Activated CD8-positive, alpha-beta memory T cell treated with anti-CD3 and anti-CD28 coated beads, Interleukin-2, amount 10 ng/mL, durations not matched to agents 7 days and 5 days (primary cell): ENCODE measurements at places on chromosomes 11 and 22.

DNA sequence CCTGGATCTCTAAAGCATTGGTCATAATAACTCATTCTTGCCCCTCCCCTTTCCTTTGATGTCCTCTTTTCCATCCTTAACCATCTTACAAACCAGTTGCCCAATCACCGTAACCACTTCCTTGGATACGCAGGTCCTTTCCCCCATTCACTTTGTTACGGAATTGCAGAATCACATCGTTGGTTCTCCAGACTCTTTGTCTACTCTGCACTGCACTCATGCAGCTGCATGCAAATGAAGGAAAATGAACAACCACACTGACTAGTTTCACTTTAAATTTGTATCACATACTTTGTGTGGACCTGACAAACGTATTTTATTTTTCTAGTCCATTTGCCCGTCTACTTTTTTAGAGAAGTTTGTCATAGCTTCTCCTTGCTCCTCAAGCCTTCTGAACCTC, 69.9 kb downstream of the SLC5A12 start:
- no peak overlapping the region for H3K4me3 ChIP-seq
- H3K4me1 ChIP-seq: no peaks in the 10 kb centered on the region
- no peaks in the 10 kb centered on the region for H3K27me3 ChIP-seq
- H3K36me3 ChIP-seq: no peaks in the 10 kb centered on the region
- no peak for DNase-seq

DNA sequence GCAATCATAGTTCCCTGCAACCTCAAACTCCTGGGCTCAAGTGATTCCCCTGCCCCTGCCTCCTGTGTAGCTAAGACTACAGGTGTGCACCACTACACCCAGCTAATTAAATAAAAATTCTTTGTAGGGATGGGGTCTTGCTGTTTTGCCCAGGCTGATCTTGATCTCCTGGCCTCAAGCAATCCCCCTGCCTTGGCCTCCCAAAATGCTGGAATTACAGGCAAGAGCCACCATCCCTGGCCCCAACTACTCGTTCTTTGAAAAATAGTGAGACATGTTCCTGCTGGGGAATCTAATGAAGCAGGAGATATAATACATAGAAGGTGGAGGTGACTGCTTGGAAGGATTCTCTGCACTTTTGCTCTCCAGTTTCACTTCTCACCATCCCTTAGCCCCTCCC, 40.1 kb upstream of the RFPL3 start:
- no peak overlapping the region for H3K27ac ChIP-seq
- no peak for DNase-seq
- H3K36me3 ChIP-seq: no peaks in the 10 kb centered on the region

GRCh38 chr11:65997286-65997685, 4.7 kb downstream of the EIF1AD start:
- peaks cover 40% of the 10 kb centered on the region for H3K36me3 ChIP-seq
- peaks cover 28% of the 10 kb centered on the region for H3K4me1 ChIP-seq
- no peak for DNase-seq

GRCh38 chr11:57735619-57736298, 5.5 kb upstream of the SELENOH start:
- peak overlapping the region; percentile 67 for H3K27ac ChIP-seq
- peaks cover 15% of the 10 kb centered on the region for H3K36me3 ChIP-seq
- no peak overlapping the region for H3K4me3 ChIP-seq
- DNase-seq: no peak
- H3K4me1 ChIP-seq: peaks cover 20% of the 10 kb centered on the region
- no peaks in the 10 kb centered on the region for H3K27me3 ChIP-seq

- H3K4me1 ChIP-seq: no peaks in the 10 kb centered on the region
- H3K36me3 ChIP-seq: no peaks in the 10 kb centered on the region
- H3K27ac ChIP-seq: no peak overlapping the region
- H3K4me3 ChIP-seq: no peak overlapping the region
- no peak for DNase-seq
These were observed 33.1 kb upstream of the CBX7 start for GRCh38 chr22:39185601-39186012.

DNA sequence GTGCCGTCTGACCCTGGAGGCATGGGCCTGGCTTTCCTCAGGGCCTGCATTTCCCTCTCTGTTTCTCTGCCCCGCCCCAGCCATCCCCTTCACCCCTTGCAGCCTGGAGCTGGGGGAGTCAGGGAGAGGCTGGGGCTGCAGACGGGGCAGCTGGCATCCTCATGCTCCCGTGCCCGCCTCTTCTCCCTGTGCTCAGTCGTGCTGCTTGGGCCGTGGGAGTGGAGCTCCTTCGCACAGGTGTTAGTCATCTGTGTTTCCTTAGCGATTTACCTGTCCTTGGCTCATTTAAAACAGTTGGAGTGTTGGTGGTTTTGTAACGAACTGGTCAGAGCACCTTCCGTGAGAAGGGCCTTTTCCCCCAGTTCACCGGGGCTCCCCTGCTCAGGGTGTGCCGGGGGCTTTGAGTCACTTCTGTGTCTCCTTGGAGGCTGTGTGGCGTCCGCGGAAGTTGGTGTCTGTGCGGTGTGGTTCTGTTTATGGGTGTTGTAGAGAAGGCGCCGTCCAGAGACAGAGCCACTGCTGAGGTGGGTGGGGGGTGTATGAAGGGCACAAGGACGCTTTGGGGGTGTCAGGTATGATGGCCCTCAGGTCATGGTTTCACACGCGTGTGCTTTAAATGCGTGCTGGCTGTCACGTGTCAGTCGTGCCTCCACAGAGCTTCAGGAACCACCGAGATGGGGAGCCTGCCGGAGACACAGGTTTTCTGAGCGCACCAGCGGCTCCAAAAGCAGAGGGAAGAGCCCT, 19.5 kb downstream of the BRSK2 start:
- H3K27me3 ChIP-seq: no peaks in the 10 kb centered on the region
- no peak overlapping the region for H3K27ac ChIP-seq

DNA sequence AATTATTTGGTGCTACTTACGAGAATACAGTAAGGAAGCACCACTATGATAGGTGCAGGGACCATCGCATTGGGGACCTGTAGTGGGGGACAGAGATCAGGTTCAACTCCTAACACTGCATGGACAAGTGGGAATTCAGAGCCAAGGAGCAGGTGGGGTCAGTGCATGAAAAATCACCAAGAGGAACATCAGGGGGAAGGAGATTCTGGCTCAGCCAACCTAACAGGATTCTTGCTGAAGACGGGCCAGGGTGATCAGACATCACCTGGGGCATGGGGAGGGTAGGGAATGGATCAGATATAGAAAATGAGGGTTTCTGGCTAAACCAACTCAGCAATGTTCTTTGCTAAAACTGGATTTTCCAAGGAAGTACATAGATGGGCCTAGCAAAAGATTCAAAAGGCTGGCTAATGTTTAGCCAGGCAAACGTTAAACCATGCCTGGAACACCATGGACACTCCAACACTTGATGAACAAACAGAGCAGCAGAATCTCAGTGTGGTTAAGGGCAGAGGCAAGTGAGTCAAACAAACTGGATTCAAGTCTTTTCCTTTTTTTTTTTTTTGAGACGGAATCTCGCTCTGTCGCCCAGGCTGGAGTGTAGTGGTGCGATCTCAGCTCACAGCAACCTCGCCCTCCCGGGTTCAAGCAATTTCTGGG, 70.0 kb downstream of the MICAL3 start:
- DNase-seq: no peak
- no peak overlapping the region for H3K27ac ChIP-seq
- H3K4me1 ChIP-seq: no peaks in the 10 kb centered on the region
- H3K4me3 ChIP-seq: no peak overlapping the region
- H3K27me3 ChIP-seq: no peaks in the 10 kb centered on the region
- H3K36me3 ChIP-seq: peaks cover 1% of the 10 kb centered on the region

GRCh38 chr11:125335106-125335505, 161.0 kb downstream of the FEZ1 start:
- no peak overlapping the region for H3K27ac ChIP-seq
- H3K36me3 ChIP-seq: no peaks in the 10 kb centered on the region
- no peaks in the 10 kb centered on the region for H3K4me1 ChIP-seq
- no peak for DNase-seq
- peaks cover 11% of the 10 kb centered on the region for H3K27me3 ChIP-seq

DNA sequence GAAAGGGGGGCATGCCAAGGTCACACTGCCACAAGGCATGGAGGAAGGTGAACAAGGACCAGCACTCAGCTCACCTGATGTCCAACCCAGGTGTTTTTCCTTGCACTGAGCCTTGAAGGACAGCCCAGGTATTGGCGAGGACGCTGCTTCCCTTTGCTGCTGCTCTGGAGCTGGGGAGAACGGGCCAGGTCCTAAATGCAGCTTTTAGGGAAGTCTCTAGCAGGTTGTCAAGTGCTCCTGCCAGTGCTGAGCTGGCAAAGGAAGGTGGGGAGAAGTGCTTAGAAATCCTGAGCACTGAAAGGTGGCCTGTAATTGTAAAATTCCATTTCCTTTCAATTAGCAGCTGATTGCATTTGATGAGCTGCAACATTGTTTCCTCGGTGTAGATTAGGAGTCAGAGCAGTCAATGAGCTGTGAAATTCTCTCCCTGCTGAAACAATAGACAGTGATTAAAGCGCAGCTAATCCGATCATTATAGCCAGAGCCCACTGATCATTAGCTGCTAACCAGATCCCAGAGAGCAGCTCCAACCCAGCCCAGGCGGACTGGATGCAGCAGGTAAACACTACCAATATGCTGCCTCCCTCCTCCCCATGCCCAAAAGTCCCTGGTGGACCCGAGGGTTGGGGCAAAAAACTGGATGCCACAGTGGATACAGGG, 507.6 kb downstream of the INSC start:
- H3K27me3 ChIP-seq: no peaks in the 10 kb centered on the region
- no peak for DNase-seq
- H3K4me3 ChIP-seq: no peak overlapping the region
- H3K27ac ChIP-seq: no peak overlapping the region

DNA sequence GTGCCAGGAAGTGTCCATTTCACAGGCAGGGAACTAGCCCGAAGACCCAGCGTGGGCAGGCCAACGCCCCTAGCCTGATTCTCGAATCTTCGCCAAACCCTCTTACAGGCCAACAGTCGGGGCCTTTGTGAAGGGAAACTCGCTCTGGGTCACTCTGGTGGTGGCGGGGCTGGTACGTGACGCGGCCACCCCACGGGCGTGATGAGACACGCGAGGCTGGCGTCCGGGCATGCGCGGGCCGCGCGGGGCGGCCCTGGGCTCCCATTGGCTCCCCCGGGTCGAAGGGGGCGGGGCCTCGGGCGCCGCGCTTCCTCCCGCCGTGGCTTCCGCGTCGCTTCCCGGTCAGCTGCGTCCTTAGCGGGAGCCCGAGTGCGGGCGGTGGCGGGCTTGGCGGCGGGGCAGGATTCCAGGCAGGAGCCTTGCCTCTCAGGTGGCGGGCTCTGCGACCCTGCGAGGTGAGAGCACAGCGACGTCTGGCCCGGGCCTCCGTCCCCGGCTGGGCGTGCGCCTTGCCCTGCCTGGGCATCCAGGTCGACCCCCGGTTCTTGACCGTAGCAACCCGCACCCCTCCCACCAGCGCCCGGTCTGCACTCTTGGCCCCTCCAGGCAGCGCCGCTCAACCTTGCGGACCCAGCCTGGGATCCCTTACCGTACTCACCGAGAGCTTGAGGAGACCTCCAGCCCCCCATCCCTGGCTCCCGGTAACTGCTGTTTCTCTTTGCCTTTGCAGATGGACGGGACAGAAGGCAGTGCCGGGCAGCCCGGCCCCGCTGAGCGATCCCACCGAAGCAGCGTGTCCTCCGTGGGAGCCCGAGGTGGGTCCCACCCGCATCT, at the start of gene FRMD8:
FRMD8 (plus strand) TSS at position 331 of the 834 bp plus-strand sequence; CDS start at position 731, 400 bp downstream.
- peak; percentile 89 for DNase-seq
- H3K27ac ChIP-seq: peak within 1 kb of the TSS; percentile 93
- H3K36me3 ChIP-seq: peaks cover 7% of the 10 kb centered on the region
- peak within 1 kb of the TSS; percentile 85 for H3K4me3 ChIP-seq

DNA sequence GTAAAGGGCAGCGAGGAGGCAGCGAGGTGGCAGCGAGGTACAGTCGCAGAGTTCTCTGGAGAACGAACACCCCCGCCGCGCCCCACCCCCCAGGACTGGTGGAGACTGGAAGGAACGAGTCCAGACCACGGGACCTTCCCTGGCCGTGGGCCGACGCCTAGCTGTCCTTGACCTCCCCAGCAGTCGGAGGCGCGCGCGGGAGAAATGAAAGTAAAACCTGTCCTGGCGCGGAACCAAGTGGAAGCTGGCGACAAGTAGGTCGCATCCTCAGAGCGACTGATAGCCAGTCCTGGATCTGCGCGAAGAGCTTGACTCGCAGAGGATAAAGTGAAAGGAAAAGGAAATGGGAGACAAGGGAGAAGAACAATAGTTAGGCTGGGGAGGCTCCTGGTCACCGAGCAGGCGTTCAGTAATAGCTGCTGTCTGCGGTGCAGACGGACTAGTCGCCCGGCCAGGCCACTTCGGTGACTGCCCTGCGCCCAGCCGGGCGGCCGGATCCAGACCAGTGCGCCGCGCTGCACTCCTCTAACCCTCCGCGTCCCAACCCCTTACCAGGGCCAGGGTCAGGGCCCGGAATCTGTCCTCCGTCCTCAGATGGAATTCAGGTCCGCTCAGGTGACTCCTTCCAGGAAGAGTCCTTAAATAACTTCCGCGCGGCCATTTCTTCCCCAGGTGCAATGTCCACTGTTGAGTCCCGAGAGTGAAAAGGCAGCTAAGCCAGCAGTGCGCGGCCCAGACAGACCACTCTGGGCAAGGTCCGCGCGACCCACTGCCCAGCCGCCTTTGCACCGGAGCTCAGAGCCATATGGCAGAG, 1.9 kb upstream of the ADM start:
- H3K4me1 ChIP-seq: peaks cover 45% of the 10 kb centered on the region
- H3K4me3 ChIP-seq: peak overlapping the region; percentile 87
- H3K27ac ChIP-seq: peak overlapping the region; percentile 59

- H3K36me3 ChIP-seq: no peaks in the 10 kb centered on the region
- no peak for DNase-seq
- H3K27ac ChIP-seq: no peak overlapping the region
- H3K4me3 ChIP-seq: no peak overlapping the region
- H3K4me1 ChIP-seq: peaks cover 30% of the 10 kb centered on the region
- H3K27me3 ChIP-seq: peaks cover 7% of the 10 kb centered on the region
These were observed 14.0 kb upstream of the AMPD3 start for GRCh38 chr11:10441091-10441490.

GRCh38 chr11:64694026-64694755, 28.8 kb downstream of the NRXN2 start:
- peaks cover 6% of the 10 kb centered on the region for H3K4me1 ChIP-seq
- H3K4me3 ChIP-seq: no peak overlapping the region
- peaks cover 46% of the 10 kb centered on the region for H3K27me3 ChIP-seq
- H3K27ac ChIP-seq: no peak overlapping the region
- DNase-seq: no peak
- no peaks in the 10 kb centered on the region for H3K36me3 ChIP-seq

- H3K27me3 ChIP-seq: no peaks in the 10 kb centered on the region
- H3K4me1 ChIP-seq: no peaks in the 10 kb centered on the region
- no peak overlapping the region for H3K4me3 ChIP-seq
- H3K27ac ChIP-seq: no peak overlapping the region
- peaks cover 8% of the 10 kb centered on the region for H3K36me3 ChIP-seq
- DNase-seq: no peak
These were observed 82.8 kb downstream of the DENND5A start for GRCh38 chr11:9182180-9182871.

GRCh38 chr11:8032576-8033304, 45.6 kb downstream of the EIF3F start:
- H3K27me3 ChIP-seq: peaks cover 8% of the 10 kb centered on the region
- H3K4me3 ChIP-seq: no peak overlapping the region
- peaks cover 2% of the 10 kb centered on the region for H3K4me1 ChIP-seq
- no peaks in the 10 kb centered on the region for H3K36me3 ChIP-seq
- H3K27ac ChIP-seq: no peak overlapping the region
